Upper lobe of right lung (tissue), 1 donor: ENCODE measurements at places on chromosomes 12 and 14. TPM values are rescaled to one million over a fixed set of nuclear protein-coding genes. Genes with fewer than 3 reads are reported as not detected.
A peak's percentile ranks its signal among the peaks of the same experiment; 100 is the strongest.

TPPP2 gene
- not detected for total RNA-seq

- H3K4me1 ChIP-seq: no peaks in the 10 kb centered on the region
- H3K27ac ChIP-seq: no peak overlapping the region
- no peak overlapping the region for H3K4me3 ChIP-seq
- no peak for DNase-seq
- H3K36me3 ChIP-seq: no peaks in the 10 kb centered on the region
- H3K27me3 ChIP-seq: no peaks in the 10 kb centered on the region
Observed at GRCh38 chr14:79911744-79912143, 299.6 kb downstream of the DIO2 start.

DNA sequence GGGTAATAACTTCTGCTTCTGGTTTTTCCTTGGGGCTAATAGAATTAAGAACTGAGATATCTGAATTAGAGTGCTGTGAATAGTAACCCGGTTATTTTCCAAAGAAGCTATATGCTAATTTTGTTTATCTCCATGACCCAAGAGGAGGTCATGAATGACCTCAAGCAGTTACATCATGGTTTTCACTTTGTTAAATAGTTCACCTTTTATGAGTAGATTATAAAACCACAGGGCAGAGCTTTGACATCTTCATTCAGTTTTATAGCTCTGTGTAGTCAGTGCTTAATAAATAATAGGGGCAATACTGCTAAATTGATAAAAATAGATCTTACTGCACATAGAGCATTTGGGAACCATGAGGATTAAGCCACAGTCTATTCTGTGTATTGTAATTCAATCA lies 462.2 kb downstream of the LRIG3 start:
- no peak overlapping the region for H3K4me3 ChIP-seq
- no peak overlapping the region for H3K27ac ChIP-seq
- H3K36me3 ChIP-seq: no peaks in the 10 kb centered on the region
- H3K4me1 ChIP-seq: no peaks in the 10 kb centered on the region
- H3K27me3 ChIP-seq: no peaks in the 10 kb centered on the region

CNTN1 gene
- total RNA-seq: 15.1 TPM

CLMN gene
- total RNA-seq: 19.3 TPM

- H3K27ac ChIP-seq: no peak overlapping the region
- no peak overlapping the region for H3K4me3 ChIP-seq
- no peaks in the 10 kb centered on the region for H3K4me1 ChIP-seq
- no peaks in the 10 kb centered on the region for H3K27me3 ChIP-seq
Observed at GRCh38 chr12:105574056-105574715, 243.7 kb downstream of the C12orf75 start.

- H3K4me3 ChIP-seq: no peak overlapping the region
- H3K27ac ChIP-seq: no peak overlapping the region
- H3K27me3 ChIP-seq: no peaks in the 10 kb centered on the region
- H3K36me3 ChIP-seq: no peaks in the 10 kb centered on the region
Observed at GRCh38 chr12:12099102-12099501, 28.4 kb downstream of the BCL2L14 start.

- H3K27me3 ChIP-seq: no peaks in the 10 kb centered on the region
- H3K27ac ChIP-seq: peak overlapping the region; percentile 32
- no peak for DNase-seq
- H3K4me3 ChIP-seq: no peak overlapping the region
Observed at GRCh38 chr14:54085841-54086240, 129.2 kb upstream of the BMP4 start.

GRCh38 chr14:69518289-69519101 lies 34.0 kb downstream of the PLEKHD1 start:
- H3K4me3 ChIP-seq: no peak overlapping the region
- peaks cover 6% of the 10 kb centered on the region for H3K27me3 ChIP-seq
- DNase-seq: peak; percentile 70
- H3K36me3 ChIP-seq: no peaks in the 10 kb centered on the region

- H3K36me3 ChIP-seq: peaks cover 63% of the 10 kb centered on the region
- H3K27me3 ChIP-seq: no peaks in the 10 kb centered on the region
- no peak overlapping the region for H3K4me3 ChIP-seq
- H3K27ac ChIP-seq: no peak overlapping the region
Observed at GRCh38 chr12:48651681-48652080, 30.4 kb downstream of the KANSL2 start.

DNA sequence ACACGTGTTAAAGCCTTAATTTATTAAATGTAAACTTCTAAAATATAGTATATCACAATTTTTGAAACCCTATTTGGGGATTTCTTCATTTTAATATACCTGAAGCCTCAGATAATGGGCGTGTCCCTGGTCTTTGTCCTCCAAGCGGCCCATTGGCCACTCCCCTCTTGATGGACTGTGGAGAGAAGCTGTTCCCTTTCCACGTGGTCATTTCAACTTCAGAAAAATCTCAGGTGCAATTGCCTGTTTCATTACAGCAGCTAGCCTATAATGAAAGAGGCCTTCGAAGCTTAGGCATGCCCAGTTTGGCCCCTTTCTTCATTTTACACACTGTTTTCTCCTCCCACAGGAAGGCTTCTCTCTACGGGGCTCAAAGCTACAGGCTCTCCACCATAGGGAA lies 131.4 kb upstream of the ARHGAP5 start:
- H3K4me3 ChIP-seq: no peak overlapping the region
- no peaks in the 10 kb centered on the region for H3K27me3 ChIP-seq
- no peak overlapping the region for H3K27ac ChIP-seq
- DNase-seq: no peak
- no peaks in the 10 kb centered on the region for H3K36me3 ChIP-seq

- H3K36me3 ChIP-seq: no peaks in the 10 kb centered on the region
- no peak overlapping the region for H3K27ac ChIP-seq
- no peak for DNase-seq
- H3K4me3 ChIP-seq: no peak overlapping the region
- H3K27me3 ChIP-seq: no peaks in the 10 kb centered on the region
- H3K4me1 ChIP-seq: no peaks in the 10 kb centered on the region
Observed at GRCh38 chr12:20520532-20520931, 152.2 kb downstream of the PDE3A start.

STAC3 gene
- total RNA-seq: 6.0 TPM

ST8SIA1 gene
- total RNA-seq: 8.5 TPM

DNA sequence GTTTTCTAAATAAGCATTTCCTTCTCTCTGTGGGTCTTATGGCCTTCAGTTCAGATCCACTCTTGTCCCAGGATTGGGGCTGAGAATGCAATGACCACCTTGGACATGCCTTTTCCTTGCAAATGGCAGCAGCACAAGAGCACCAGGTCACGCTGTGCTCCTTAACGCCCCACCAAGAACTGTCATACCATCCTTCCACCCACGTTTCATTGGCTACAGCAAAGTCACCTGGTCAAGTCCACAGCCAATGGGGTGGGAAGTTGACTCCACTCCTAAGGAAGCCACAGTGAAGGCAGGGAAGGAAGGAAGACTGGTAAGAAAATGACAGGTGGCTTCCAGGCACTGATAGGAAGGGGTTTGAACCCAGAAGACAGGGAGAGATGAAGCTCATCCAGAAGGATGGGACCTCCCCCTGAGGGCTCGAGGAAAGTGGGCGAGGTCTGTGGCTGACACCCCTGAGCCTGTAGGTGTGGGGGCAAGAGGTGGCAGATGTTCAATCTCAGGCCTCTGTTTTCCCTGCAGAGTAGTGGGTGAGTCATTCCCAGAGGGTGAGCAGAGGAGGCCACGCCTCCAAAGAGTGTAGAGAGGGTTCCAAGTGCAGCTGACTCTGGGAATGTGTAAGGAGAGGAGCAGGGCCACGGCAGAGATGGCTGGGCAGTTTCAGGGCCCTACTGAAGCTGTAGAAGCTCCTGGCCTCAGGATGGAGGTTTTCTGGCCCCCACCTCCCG lies 113.5 kb upstream of the VRK1 start:
- no peaks in the 10 kb centered on the region for H3K27me3 ChIP-seq
- no peaks in the 10 kb centered on the region for H3K4me1 ChIP-seq
- H3K36me3 ChIP-seq: no peaks in the 10 kb centered on the region
- no peak overlapping the region for H3K27ac ChIP-seq

DNA sequence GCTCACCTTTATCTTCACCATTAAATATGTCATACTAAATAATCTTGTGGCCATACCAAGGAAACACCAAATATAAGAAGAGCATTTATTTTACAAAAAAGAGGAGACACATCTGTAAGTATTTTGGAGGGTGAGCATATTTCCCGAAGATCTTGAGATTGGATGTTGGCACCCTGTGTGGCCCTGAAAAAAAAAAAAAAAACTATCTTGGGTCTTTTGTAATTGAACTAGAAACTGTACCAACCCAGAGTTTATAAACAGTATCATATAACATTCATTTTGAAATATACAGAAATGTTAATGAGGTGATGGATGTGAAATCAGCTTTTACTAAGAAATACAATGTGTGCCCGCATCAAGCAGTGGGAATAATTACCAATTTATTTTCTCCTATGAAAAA lies 104.0 kb upstream of the FRMD6 start:
- H3K27ac ChIP-seq: no peak overlapping the region
- H3K27me3 ChIP-seq: no peaks in the 10 kb centered on the region
- no peak overlapping the region for H3K4me3 ChIP-seq
- DNase-seq: no peak
- H3K36me3 ChIP-seq: no peaks in the 10 kb centered on the region

ADCY4 gene
- 54.5 TPM for total RNA-seq
